Neural crest cell (in vitro differentiated cells): ENCODE measurements at places on chromosomes 13 and 19.

- DNase-seq = no peak
These were observed 15.8 kb upstream of the ZNRF4 start for GRCh38 chr19:5439452-5439851.

GRCh38 chr19:6211632-6212402 lies 68.0 kb downstream of the MLLT1 start:
- no peak for DNase-seq

GRCh38 chr19:4843647-4843965 lies 12.1 kb upstream of the TICAM1 start:
- no peak for DNase-seq

GRCh38 chr19:3467437-3468198 lies 12.7 kb downstream of the SMIM24 start:
- no peak for DNase-seq

DNA sequence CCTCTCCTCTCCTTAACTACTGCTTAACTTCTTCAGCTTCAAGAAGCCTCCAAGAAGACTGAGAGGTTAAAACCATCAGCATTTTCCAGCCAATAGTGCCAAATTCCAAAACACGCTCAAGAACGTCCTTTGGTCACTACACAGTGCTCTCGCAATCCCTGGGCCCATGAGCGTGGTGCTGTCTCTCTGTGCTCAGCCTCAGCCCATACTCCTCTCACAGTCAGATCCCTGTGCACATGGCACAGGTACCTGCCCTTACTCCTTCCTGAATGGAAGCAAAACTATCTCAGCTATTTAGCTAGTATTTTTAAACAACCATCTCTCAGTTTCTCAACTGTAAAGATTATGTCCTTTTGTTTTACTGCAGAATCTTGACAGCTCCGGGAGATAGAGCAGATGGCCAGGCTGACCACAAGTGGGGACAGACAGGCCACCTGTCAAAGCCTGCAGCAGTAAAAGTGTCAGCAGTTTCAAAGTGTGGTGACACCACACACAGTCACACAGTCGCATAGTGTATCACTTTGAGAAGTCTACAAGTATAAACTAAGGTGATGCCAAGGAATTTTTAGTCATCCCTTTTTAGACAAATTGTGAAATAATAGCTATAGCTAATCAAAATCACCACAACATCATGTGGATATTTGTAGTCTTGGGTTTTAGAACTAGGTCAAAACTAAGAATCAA lies 35.7 kb downstream of the DZIP1 start:
- no peak for DNase-seq

- no peak for DNase-seq
These were observed 37.3 kb upstream of the C13orf42 start for GRCh38 chr13:51148223-51148951.

DNA sequence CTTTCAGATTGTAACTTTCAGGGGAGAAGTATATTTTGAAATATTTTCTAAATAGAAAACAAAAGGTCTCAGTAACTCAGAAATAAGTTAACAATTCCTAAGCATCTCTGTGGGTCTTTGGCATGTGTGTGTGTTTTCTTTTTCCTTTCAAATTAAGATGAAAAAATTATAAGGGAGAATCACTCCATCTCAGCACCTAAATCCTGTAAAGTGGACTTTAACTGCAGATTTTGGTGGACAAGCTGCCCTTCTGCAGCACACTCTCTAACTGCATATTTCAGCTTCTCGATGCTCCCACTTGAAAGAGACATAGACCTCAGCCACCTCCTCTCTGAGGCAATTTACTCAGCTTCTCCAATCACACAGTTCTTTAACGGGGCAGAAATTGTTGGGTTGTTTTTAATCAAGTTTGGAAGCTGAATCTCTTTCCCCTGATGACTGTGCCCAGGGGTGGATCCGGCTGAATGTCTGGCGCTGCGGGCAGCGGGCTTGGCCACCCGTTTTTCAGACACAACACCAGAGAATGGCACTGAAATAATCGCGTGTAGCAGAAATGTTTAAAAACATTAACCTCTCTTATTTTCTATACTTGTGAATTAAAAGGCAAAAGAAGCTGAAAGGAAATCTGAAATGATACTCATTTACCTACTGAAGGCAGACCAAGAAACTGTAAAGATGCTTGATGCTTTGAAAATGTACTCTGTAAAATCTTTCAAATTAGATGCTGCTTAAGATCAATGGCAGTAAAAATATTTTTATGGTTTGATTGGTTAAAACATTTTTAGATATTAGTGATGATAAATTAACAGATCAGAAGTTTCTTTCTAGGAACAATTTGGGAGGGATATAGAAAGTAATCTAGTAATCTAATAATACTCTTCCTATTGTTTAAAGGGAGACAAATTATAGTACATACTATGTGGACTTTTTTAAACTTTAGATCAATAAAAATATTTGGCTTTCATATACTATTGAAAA lies 12.4 kb downstream of the ZIC2 start:
- DNase-seq = no peak

- DNase-seq = no peak
These were observed 128.1 kb downstream of the EFNB2 start for GRCh38 chr13:106407338-106407737.

- DNase-seq = no peak
These were observed 2.4 kb upstream of the F2RL3 start for GRCh38 chr19:16886305-16886880.

- DNase-seq = no peak
These were observed 96.8 kb downstream of the TSHZ3 start for GRCh38 chr19:31252441-31252840.

DNA sequence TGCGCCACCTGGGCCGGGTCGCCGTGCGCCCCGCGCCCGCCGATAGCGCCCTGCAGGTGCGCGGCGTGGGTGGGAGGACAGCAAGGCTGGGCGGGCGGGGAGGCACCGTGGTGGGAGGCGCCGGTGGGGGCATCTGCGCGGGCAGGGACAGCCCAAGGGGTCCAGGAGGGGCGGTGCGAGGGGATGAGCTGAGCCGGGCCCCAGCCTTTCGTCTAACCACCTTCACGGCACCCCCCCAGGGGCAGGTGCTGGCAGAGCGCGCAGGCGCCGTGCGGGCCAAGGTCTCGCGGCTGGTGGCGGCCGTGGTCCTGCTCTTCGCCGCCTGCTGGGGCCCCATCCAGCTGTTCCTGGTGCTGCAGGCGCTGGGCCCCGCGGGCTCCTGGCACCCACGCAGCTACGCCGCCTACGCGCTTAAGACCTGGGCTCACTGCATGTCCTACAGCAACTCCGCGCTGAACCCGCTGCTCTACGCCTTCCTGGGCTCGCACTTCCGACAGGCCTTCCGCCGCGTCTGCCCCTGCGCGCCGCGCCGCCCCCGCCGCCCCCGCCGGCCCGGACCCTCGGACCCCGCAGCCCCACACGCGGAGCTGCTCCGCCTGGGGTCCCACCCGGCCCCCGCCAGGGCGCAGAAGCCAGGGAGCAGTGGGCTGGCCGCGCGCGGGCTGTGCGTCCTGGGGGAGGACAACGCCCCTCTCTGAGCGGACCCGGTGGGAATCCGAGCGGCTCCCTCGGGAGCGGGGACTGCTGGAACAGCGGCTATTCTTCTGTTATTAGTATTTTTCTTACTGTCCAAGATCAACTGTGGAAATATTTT lies 3.1 kb downstream of the KISS1R start:
- DNase-seq = no peak

DNA sequence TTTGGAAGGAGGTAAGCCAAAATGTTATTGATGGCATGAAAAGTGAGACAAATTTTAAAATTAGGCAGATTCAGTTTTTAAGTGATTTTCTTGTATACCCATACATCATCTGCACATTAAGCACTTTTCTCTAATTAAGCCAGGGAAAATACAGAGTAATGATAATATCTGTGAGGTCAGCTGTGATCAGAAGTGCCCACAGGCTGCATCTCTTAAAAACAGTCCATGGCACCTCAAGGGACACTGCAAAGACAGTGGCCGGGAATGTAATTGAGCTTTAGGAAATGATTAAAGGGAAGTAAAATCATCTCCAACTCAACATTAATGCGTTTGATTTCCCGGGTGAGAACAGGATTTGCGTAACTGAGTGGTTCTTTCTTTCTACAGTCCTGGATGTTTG lies 2.0 kb downstream of the COL4A1 start:
- no peak for DNase-seq

DNA sequence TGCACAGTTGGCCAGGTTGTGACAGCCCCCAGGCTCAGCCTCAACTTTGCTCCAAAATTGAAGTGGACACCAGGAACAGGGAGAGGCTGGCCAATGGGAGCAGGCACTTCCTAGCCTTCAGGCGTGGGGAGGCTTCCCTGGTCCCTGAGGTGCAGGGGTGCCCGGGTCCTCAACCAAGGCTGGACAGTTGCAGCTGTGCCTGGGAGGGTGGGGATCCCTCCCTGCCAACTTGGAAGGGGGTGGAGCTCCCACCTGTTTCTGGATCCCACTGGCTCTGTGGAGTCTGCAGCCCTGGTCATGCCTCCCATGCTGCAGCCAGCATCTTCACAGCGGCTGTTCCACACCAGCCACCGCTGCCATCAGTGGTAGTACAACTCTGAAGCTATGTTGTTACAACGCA lies 502.8 kb upstream of the SLITRK5 start:
- no peak for DNase-seq

GRCh38 chr19:12779162-12779993 lies 4.0 kb upstream of the HOOK2 start:
- peak; percentile 36 for DNase-seq

- no peak for DNase-seq
These were observed 38.6 kb upstream of the FBXL3 start for GRCh38 chr13:77065461-77066147.

GRCh38 chr13:43783820-43784219 lies 3.0 kb downstream of the ENOX1 start:
- DNase-seq = no peak

GRCh38 chr13:99087954-99088491 lies 110.2 kb upstream of the DOCK9 start:
- no peak for DNase-seq

DNA sequence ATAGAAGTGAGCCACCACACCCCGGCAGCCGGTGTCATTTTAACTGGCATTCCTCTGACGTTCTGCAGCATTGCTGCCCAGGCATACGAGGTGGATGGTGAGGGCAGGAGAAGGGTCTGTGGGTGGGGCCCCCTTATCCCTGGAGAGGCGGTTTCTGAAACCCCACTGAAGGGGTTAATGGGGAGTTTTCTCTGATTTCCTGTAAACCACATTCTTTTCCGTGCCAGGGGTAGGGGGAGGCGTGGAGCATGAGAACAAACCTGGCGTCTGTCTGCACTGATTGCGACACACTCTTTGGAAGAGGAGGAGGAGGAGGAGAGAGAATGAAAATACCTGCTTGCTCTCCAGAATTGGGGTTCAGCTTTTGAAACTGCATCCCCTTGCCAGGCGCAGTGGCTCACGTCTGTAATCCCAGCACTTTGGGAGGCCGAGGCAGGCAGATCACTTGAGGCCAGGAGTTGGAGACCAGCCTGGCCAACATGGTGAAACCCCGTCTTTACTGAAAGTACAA lies 2.7 kb upstream of the C3 start:
- DNase-seq = no peak

DNA sequence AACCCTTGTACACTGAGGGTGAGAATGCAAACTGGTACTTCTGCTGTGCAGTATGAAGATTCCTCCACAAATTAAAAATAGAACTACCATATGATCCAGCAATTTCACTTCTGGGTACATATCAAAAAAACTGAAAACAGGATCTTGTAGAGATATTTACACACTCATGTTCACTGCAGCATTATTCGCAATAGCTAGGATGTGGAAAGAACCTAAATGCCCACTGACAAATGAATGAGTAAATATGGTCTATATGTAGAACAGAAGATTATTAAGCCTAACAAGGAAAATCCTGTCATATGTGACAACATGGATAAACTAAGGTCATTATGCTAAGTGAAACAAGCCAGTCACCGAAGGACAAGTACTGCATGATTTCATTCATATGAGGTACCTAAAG lies 304.7 kb downstream of the ENOX1 start:
- DNase-seq = no peak

- DNase-seq = no peak
These were observed 11.8 kb downstream of the PALM start for GRCh38 chr19:720345-721160.

GRCh38 chr13:105231579-105231978 lies 1303.9 kb downstream of the EFNB2 start:
- no peak for DNase-seq

DNA sequence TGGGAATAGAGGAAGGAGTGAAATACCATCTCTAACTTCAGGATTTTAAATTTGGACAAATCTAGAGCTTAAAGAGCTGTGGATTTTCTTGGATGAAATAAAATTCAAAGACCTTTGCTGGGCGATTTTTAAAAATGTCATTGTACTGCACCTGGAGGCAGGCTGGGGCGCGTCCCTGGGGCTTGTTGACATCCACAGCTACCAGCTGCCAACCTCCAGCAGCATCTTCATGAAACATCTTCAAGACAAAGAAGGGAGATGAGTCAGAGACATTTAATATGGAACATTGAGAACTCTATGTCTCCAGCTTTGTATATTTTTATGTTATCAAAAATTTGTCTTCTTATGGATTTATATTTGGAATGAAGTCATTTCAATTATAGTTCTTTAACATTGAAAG lies 132.5 kb downstream of the NALCN start:
- DNase-seq = no peak

GRCh38 chr13:114126789-114127472 lies 5.5 kb downstream of the RASA3 start:
- no peak for DNase-seq

DNA sequence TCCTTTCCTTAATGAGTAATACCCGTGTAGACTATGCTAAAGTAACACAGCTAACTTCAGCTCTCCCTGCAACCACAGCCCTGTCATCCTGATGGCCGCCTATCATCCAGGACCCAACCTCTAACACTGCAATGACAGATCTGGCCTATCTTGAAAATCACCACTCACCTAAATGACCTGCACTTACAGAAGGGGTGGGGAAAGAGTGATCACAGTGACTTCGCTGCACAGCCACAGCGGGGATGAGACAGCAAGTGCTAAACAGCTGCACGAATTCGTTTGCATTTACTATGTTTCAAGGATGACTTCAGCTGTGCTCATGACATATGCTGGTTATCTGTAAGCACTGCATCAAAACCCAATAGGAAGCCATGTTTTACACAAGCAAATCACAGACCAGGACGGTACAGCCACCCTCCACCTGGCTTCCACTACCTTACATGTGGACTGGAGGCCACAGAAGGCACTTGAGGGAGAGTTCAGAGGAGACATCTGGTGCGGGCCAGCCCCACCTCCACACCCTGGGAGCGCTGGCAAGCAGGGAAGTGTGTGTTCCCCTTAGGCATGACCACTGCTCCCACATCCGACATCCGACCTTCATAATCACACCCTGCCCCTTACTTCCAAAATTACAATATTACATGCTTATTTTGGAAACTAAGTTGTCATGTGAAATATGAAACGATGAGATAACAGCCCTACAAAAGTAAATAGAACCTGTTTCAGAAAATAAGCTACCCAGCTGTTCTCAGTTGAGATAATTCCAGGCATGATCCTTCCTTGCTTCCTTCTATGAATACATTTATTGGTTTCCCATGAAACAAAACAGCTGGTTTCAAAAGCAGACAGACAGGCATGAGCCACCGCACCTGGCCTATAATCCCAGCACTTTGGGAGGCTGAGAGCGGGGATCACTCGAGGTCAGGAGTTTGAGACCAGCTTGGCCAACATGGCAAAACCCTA lies 95.7 kb downstream of the STK24 start:
- DNase-seq = no peak

- no peak for DNase-seq
These were observed 26.4 kb downstream of the BORA start for GRCh38 chr13:72754111-72754510.

- DNase-seq = no peak
These were observed 536.0 kb downstream of the MYO16 start for GRCh38 chr13:109165417-109165904.

GRCh38 chr13:106721599-106721998 lies 153.7 kb upstream of the ARGLU1 start:
- no peak for DNase-seq
